Activated T-cell treated with anti-CD3 and anti-CD28 coated beads, Interleukin-2, amount 50 U/mL, for 1 hour (primary cell): ENCODE measurements at places on chromosomes 4 and X.

- DNase-seq, result no peak
These were observed 35.4 kb downstream of the SEL1L3 start for GRCh38 chr4:25827373-25827772.

DNA sequence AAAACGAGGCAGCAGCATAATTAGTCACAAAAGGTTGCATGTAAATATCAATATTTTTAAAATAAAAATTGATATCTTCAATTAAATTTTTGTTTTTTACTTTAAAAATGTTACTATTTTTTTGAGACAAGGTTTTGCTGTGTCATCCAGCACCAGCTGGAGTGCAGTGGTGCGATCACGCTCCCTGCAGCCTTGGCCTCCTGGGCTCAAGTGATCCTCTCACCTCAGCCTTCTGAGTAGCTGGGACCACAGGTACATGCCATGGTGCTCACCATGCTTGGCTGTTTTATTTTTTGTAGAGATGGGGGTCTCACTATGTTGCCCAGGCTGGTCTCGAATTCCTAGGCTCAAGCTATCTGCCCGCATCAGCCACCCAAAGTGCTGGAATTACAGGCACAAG lies 96.8 kb upstream of the FRAS1 start:
- no peak for DNase-seq

GRCh38 chr4:175810073-175810730 lies 1.9 kb downstream of the GPM6A start:
- no peak for DNase-seq

DNA sequence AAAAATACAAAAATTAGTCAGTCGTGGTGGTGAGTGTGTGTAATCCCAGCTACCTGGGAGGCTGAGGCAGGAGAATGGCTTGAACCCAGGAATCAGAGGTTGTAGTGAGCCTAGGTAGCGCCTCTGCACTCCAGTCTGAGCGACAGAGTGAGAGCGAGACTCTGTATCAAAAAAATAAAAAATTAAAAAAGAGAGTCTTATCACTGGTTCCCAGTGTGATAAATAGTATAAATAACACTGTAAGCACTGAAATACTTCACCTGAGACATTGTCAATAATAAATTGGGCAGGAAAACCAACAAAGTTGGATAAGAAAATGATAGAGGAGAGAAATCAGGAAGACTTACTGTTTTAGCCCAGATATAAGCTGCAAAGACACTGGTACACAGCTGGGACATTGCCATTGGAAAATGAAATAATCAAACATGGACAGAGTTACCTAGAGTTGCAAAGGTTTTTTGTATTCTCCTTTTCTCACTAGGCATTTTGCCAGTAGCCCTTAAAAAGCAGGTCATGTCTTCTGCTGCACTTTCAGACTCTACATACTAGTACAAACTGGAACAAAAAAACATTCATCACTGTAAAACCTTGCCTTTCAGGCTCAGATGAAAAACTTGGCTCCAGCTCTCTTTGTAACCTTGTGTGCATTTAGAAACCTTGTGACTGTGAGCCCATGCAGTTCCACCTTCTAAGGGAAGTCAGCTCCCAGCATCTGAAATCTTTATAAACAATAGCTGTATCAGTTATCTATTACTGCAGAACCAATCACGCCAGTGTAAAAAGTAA lies 55.0 kb upstream of the PPP1R2C start:
- no peak for DNase-seq

GRCh38 chr4:165707128-165707527 lies 165.9 kb upstream of the TLL1 start:
- no peak for DNase-seq

GRCh38 chr4:95107004-95107403 lies 349.2 kb downstream of the BMPR1B start:
- no peak for DNase-seq

- DNase-seq, result no peak
These were observed 103.4 kb upstream of the PJA1 start for GRCh38 chrX:69268611-69269010.

DNA sequence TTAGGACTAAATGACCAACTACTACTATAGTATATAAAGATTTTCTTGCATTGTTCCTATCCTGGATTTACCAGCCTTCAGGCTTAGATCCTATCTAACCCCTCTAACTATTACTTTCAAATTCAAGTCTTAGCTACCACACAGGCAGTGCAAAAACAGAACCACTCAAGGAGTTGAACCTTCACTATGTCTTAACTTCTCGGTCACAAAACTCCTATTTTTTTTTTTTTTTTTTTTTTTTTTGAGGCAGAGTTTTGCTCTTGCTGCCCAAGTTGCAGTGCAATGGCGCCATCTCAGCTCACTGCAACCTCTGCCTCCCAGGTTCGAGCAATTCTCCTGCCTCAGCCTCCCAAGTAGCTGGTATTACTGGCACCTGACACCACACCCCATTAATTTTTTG lies 6.3 kb upstream of the FAM200B start:
- no peak for DNase-seq

DNA sequence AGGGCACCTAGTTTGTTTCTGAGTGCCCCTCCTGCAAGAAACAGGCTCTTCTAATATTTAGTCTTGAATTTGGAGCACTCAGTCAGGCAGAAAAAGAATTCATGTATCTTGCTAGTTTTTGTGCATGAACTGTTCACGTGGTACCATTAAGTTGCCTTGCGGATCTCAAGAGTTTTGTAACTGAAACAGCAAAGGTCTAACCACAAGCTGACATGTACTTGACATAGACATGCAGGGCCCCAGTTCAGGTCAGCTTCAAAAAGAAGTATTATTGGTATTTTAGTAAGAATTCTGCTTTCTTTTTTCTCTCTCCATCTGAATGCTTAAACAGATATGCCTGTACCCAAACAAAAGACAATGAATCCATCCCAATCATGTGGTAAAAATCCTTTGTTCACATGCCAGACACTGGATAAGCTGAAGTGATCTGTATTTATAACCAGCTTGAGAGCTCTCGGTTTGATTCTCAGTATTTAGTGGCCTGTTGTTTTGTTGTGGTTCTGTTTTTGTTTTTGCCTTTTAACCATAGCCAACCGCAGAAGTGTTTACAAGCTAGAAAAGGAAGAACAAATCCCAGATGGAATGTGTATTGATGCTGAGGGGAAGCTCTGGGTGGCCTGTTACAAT lies 13.0 kb downstream of the RGN start:
- no peak for DNase-seq

DNA sequence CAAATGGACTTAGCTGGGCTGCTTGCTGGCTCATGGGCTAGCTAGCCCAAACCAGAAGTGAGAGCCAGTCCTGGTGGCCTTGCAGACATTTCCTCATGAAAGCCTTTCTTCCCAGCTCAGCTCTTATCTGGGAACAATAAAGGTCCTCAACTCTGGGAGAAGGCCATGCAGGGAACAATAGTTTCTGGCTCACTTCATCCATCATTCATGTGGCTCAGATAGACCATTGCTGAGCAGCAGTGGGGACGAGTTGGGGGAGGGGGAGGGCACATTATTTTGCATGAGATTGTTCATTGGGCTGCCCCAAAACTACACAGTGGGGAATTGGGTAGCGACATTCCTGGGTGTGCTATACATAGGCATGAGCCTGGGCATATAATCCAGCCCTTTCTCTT lies 47.6 kb downstream of the NHSL2 start:
- no peak for DNase-seq

DNA sequence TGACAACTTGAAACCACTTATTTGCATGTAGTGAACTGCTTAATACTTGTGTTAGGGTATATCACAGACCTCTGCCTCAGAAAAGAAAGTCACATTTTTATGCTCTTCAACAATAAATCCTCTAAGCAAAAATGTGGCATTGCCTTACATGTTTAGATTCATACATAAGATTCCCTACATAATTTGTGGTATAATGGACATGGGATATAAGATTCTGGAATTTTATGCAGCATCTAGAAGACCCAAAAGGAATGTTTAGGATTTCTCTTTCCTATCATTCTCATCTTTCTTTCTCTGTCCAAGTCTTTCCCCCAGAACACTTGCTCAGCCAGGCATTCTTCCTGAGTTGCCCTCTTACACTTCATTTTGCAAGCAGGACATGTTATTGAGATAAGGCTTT lies 37.7 kb upstream of the TET2 start:
- no peak for DNase-seq

- no peak for DNase-seq
These were observed 186.6 kb downstream of the SOX3 start for GRCh38 chrX:140318296-140318695.

- no peak for DNase-seq
These were observed 106.6 kb downstream of the CRLF2 start for GRCh38 chrX:1105671-1106419.

DNA sequence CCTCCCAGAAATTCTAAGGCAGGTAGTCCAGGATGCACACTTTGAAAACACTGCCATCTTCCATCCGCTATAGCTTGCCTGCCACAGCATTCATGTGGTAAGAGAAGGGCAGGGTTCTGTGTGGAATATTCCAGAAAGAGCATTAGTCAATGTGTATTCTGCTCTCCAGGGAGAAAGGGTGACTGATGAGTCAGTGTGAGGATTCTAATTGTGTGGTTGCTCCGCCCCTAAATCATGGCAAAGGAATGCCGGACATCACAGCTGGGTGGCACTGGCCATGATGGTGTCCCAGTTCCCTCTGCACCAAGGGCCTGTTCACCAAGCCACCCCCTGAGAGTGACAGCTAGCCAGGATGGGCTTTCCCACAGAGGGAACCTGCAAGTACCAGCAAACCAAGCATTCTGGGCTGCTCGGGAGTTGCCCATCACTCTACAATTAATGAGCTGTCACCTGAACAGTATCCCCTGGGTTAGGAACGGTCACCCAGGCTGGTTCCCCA lies 9.5 kb downstream of the IDS start:
- DNase-seq, result no peak

DNA sequence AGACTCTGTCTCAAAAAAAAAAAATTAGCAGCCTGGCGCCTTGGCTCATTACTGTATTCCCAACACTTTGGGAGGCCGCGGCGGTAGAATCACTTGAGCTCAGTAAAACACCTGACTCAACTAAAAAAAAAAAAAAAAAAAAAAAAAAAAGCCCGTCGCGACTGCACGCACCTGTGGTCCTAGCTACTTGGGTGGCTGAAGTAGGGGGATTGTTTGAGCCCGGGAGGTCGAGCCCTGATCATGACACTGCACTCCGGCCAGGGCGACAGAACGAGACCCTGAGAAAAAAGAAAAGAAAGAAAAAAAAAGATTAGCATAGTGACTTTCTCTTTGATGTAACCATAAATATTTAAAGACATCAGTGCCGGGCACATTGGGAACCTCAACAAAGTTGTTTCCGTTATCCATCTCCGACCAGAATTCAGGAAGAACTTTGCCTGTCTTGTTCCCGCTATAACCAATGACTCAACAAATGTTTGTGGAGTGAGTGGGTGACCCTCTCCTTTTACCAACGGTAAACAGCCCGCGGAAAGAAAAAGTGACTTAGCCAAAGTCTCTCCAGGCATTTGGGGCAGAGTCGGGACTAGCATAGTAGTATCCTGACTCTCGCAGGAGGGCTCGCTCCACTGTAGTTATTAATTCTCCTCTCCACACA lies 553 bp upstream of the MED28 start:
- peak; percentile 53 for DNase-seq

- no peak for DNase-seq
These were observed 185.6 kb upstream of the BANK1 start for GRCh38 chr4:101604976-101605375.
